AG09309 (cell line): ENCODE measurements at places on chromosomes 3 and 15.
A peak's percentile ranks its signal among the peaks of the same experiment; 100 is the strongest.

DNA sequence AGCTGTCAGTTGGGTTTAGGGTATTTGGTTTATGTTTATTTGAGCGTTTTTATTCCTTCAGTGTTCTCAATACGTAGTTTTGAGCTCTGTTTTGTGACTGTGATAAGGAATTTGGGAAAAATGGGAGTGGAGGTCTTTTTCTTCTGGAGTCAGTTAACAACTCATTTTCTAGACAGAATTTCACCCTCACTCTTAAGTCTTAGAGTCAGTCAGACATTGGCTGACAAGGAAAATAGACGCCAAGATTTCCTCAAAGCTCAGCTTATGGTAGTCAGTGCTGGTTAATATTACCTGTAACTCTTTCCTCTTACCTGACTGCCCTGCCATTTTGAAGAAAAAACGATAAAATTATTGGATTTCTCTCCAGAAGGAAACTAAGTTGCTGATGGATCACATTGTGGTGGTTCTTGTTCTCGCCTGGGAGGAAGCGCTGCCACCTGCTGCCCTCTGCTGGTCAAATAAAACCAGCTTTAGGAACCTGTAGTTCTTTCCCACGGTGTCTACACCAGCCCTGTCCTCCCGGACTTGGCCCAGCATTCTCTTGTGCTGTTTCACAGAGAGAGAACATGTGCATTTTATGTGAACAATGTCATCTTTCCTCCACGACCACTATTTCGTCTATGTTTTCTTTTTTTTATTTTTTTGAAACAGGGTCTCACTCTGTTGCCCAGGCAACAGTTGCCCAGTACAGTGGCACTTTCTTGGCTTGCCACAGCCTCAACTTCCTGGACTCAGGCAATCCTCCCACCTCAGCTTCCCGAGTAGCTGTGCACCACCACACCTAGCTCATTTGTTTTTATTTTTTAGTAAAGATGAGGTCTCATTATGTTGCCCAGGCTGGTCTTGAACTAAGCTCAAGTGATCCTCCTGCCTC is 41.4 kb upstream of the UMPS start:
- DNase-seq, result peak; percentile 31

- DNase-seq, result peak; percentile 4
Observed at GRCh38 chr3:124315215-124316033, 323.5 kb upstream of the ROPN1 start.

DNA sequence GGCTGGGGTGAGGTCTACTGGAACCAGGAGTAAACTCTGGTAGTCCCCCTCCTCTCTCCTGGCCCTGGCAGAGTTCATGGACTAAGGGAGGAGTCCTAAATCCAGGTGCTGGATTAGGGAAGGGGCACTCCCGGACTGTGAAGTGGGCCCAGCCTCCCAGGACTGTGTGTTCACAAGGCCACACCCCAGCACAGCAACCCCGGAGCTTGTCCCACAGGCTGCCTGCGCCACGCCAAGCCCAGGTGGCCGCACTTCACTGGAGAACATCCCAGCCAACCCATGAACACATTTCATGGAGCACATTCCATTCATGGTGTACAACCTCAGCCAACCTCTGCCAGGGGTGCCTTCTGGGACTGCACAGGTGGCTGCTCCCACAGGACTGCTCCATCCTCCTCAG is 8.2 kb downstream of the ARPIN start:
- no peak for DNase-seq

- no peak for DNase-seq
Observed at GRCh38 chr3:129343643-129344360, 65.1 kb downstream of the HMCES start.

- DNase-seq, result no peak
Observed at GRCh38 chr3:6516143-6516542, 344.8 kb upstream of the GRM7 start.

GRCh38 chr15:85947021-85947420 is 132.7 kb upstream of the AGBL1 start:
- no peak for DNase-seq
